IPS-NIHi11 (cell line): ENCODE measurements at places on chromosomes 4 and X.

GRCh38 chrX:110914281-110914680 lies 118.7 kb upstream of the CHRDL1 start:
- DNase-seq: no peak

- no peak for DNase-seq
These were observed 14.2 kb downstream of the RNF150 start for GRCh38 chr4:141119071-141119470.

DNA sequence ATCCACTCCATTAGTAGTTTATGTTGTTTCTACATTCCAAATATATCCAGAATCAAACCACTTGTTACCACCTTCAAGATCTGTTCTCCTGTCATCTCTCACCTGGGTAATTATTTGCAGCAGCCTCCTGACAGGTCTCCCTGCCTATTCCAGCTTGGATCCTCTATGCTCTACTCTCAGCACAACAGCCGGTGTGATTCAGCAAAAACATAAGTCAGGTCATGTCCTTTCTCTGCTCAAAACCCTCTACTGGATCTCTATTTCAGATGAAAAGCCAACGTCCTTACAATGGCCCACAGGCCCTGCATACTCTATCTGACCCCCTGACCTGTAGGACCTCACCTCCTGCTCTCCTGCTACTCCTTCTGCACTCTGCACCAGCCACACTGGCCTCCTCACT lies 84.5 kb downstream of the NHSL2 start:
- DNase-seq: no peak

GRCh38 chrX:72716766-72717165 lies 2.7 kb upstream of the PHKA1 start:
- DNase-seq: no peak

GRCh38 chr4:38985410-38986100 lies 46.7 kb downstream of the TMEM156 start:
- no peak for DNase-seq

- DNase-seq: no peak
These were observed 194.6 kb upstream of the C1QTNF7 start for GRCh38 chr4:15233264-15233597.

DNA sequence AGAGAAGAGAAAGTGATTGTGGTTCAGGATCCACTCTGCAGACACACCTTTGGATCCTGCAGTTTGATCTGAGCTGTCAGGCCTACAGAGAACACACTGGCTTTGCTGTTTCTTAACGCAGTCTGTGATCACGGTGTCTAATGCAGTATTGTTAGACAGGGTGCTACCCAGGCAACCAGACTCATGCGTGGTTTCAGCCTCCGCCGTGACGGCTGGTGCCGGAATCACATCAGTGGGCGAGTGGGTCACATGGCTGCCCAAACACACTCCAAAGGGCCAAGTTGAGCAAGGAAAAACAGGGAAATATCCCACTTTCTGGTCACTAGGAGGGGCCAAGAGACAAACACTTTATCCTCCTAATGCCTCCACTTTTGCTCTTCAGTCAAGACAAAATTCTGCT lies 27.5 kb downstream of the CCDC149 start:
- no peak for DNase-seq

- no peak for DNase-seq
These were observed 730.8 kb downstream of the IL1RAPL1 start for GRCh38 chrX:29318012-29318411.

- no peak for DNase-seq
These were observed 58.9 kb downstream of the RELL1 start for GRCh38 chr4:37627263-37627662.

- DNase-seq: no peak
These were observed 137.8 kb downstream of the ANTXR2 start for GRCh38 chr4:79935274-79935673.

- DNase-seq: no peak
These were observed 26.8 kb downstream of the ADH7 start for GRCh38 chr4:99408346-99408745.

GRCh38 chr4:13701937-13702446 lies 74.5 kb upstream of the BOD1L1 start:
- DNase-seq: no peak

- no peak for DNase-seq
These were observed 215.4 kb upstream of the PGRMC2 start for GRCh38 chr4:128502818-128503527.

- DNase-seq: no peak
These were observed 19.9 kb upstream of the CLDN34 start for GRCh38 chrX:9947131-9947794.

DNA sequence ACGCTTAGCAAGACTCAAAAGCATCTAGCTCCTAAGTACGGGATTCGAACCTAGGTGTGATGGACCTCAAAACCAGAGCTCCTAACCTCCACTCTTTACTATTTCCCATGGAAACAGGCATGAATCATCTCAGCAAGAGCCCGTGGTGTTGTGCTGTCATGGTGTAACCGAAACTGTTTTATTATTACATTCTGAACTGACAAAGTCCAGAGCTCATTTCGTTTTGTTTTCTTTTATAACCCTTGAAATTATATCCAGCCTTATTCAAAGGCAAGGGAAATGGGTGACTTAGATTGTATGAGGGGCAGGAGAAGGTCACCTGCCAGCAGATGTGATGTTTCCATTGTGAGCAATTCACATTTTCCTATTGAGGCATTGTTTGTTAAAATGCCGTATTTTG lies 301.1 kb downstream of the FRMPD4 start:
- no peak for DNase-seq

DNA sequence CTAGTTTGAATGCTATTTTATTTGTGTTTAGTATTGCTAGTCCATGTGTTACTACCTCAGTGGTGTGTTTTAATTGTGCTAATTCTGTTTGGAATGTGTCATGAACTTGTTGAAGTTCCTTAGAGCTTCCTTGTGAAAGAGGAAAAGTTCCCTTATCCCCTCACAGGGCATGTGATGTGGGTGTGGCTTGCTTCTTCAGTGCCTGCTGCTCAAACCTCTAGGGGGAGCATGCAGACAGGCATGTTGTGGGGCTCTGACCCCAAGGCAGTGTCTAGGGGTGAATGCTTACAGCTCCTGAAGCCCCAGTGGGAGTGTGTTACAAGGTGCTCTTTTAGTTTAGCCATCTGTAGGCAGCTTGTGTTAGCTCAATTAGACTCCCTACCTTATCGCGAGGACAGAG lies 86.5 kb downstream of the MAGED4 start:
- DNase-seq: peak; percentile 15

DNA sequence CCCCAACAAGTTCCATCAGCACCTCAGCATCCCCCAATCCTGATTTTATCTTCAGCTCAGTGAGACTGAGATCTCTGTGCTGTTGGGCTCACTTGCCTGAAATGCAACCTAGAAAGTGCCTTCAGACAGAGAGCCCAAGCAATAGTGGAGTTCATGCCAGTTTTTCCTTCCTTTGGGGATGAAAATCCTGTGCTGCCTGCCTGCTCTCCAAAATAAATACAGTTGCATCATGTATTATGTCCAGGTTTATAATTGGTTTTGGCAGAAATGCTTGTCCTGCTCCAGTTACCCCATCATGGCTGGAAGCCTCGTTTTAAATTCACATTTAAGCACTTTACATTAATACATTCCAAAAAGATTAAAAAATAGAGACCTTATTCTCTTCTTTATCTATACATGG lies 1865.5 kb upstream of the TENM3 start:
- no peak for DNase-seq

DNA sequence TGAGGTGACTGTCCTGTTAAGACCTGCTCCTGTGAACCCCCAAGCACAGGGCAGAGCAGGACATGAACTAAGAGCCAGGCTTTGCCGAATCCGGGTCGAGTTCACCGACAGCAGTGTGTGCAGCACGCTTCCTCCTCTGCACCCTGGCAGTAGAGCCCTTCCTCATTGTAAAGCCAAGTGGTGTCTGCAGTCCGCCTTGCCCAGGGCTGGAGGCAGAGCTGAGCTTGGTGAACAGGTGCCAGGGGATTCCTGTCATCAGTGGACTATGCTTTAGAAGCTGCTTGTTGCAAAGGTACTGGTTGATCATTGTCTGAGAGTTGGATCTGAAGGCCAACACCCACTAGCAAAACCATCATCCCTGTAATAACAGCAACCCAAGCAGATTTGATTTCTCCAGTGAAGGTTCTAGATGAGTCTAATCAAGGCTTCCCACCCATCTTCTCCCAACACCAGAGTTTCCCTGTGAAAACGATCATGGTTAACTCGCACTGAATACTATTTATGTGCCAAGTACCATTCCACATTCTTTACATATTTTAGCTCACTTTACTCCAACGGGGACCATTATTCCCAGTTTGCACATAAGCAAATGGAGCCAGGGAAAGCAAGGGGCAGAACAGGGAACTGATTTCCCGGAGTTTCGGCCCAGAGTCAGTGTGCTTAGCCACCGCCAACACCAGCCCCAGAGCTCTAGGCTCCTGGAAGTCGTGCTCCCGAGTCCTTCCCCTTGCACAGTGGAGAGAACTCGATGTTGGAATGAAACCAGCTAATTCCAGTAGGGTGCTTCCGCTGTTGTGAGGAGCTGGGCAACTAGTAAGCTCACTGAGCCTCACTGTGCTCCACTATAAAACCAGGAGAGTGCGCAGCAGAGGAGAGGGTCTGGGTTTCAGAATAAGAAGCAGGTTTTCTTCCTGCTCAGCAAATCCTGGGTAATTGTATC lies 1.4 kb upstream of the SLC34A2 start:
- no peak for DNase-seq

GRCh38 chr4:81905971-81906370 lies 434.3 kb upstream of the RASGEF1B start:
- DNase-seq: no peak

DNA sequence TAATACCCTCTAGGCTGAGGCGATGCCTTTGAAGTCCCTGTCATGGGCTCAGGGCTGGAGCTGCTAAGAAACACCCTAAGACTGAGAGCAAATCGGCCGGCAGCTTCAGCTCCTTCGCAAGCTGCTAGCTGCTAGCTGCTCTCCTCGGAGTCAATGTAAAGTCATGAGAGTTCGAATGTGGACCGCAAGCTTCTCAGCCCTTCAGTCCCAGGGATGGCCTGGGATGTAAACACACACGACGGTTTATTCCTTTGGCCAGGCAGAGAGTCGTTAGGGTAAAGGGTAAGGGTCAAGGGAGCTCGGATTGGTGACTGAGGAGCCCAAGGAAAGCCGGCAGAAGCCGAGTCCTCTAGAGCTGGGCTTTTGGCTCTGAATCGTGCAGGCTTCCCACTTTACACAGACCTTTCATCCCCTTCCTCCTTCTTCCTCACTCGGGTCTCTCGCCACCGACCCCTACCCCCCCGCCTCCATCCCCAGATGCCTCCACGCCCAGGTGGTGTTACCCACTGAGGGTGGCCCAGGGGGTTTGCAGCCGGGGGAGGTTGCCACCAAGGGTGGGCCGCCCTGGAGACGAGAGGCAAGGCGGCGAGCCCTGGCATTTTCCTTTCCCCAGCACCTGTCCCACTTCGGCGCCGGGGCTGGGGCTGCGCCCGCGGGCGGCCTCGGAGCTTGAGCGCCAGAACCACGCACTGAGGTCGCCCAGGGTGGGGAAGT lies 3.1 kb upstream of the BCORL1 start:
- no peak for DNase-seq

GRCh38 chrX:56000174-56000573 lies 232.0 kb upstream of the KLF8 start:
- no peak for DNase-seq

GRCh38 chrX:132615391-132616131 lies 126.7 kb upstream of the MBNL3 start:
- peak; percentile 51 for DNase-seq

GRCh38 chr4:25702848-25703247 lies 47.2 kb downstream of the SLC34A2 start:
- no peak for DNase-seq

DNA sequence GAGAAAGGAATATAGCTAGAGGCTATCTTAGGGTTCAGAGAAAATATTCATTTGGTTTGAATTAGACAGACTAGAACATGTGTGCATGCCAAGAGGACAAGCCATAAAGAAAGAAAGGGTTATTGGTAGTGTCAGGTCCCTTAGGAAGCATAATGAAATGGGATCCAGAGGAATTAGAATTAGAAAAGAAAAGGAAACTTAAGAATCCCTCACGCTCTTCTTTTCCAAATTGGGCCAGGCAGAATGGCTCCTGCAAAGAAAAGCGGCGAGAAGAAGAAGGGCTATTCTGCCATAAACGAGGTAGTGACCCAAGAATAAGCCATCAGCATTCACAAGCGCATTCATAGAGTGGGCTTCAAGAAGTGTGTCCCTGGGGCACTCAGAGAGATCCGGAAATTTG lies 4.9 kb upstream of the ABCG2 start:
- no peak for DNase-seq

DNA sequence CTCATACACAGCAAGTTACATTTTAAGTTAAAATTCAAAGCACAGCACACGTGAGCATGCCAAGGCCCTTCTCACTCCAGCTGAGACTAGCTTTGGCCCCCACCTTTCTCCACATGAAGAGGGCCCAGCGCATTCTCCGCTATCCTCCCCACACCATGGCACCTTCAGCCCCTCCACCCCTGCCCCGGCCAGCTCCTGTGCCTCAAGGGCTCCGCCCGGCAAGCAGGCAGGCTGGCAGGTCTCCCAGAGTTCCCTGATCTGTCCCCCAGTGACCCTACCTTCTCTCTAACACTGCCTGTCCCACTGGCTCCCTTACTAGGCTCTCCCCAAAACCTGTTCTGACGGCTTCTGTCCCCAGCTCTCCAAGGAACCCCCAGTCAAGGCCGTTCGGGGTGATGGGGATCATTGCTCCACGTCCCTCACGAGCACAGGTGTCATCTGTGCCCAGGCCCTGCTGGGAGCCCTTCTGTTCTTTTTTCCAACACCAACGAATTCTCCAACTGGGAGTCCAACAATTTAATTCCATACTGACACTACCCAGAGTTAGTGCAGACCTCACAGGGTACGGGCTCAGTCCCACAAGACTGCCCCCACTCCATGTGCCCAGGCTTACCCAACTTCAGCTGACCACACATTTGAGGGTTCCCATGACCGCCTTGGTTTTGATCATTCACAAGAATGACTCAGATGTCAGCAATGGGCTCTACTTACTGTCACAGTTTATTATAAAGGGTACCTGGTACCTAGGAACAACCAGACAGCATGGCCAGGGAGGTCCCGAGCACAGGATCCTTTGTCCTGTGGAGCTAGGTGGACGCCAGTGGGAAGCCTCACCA lies 4.2 kb downstream of the LETM1 start:
- DNase-seq: no peak

DNA sequence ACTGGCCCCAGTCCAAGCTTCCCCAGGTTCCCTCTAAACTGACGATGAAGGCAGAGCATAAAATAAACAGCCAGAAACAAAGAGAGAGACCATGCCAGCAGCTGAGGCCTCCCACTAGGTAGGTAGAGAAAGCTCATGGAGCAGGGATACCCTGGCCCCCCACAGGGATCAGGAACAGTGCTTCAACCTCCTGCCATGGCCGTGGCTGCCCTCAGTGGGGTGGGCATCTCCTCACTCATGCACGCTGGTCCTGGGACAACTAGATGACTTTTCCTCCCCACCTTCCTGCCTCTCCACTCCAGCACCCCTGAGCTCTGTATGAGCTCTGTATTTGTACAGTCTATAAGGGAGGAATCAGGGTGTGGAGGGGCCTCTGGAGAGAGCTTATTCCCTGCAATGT lies 117.7 kb upstream of the PSAPL1 start:
- no peak for DNase-seq

GRCh38 chr4:106444557-106444956 lies 76.0 kb upstream of the GIMD1 start:
- DNase-seq: no peak
